ENCODE measurements at places on chromosomes 4 and X.
A peak's percentile ranks its signal among the peaks of the same experiment; 100 is the strongest.

DNA sequence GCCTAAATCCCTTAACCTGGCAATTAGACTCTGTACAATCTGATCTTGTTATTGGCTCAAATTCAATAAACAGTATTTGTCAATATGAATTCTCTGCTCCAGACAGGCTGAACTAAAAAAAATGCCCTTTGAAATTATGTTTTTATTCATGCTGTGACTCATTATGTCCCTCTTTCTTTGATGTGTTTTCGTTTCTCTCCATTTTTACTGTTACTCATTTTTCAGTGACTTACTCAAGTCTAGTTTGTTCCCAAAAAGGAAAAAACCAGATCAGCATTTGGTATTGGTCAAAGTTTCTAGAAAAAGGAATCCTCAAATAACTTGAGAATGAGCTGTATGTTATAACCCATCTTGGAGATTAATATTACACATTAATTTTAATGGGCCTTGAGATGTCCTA lies 40.4 kb downstream of the UNC5C start:
- no peak for DNase-seq

GRCh38 chr4:73631565-73632226 lies 11.5 kb upstream of the RASSF6 start:
- peak; percentile 25 for DNase-seq

DNA sequence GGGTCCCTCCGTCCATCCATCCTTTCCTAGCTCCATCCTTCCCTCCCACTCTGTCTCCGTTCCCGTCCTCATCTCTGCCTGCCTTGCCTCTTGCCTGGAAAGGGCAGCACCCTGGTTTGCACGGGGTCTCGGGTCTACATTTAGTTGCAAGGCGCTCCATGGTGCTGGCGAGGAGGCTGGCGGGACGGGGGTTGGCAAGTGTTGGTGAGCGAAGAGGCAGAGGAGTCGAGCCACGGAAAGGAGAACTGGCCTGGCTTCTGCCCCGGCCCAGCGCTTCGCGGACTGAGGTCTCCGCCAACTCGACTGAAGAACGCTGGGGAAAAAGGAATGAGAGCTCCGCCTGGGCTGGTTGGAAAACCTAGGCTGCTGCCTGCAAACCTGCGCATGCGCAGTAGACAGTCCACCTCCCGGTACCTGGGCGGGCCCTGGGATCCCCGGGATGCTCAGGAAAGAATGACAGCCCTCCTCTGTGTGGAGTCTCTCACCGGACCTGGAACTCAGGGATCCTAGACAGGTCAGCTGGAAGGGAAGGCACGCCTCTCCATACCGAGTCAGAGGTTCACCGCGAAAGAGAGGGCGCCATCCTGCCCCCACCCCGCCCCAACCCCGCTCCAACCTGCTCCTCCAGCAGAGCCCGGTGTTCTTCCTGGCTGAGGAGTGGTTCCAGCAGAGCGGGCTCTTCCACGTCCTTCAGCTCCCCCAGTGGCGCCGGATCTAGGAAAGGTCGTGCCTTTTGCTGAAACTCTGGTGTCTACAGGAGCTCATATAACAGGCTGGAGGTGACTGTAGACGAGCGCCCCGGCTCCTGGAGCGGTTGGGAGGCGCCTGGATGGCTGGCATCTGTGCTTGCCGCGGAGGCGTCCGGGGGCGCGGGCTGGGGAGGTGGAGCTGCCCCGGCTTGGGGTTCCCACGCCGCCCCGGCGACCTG lies 6.0 kb downstream of the FRG2 start:
- no peak for DNase-seq

DNA sequence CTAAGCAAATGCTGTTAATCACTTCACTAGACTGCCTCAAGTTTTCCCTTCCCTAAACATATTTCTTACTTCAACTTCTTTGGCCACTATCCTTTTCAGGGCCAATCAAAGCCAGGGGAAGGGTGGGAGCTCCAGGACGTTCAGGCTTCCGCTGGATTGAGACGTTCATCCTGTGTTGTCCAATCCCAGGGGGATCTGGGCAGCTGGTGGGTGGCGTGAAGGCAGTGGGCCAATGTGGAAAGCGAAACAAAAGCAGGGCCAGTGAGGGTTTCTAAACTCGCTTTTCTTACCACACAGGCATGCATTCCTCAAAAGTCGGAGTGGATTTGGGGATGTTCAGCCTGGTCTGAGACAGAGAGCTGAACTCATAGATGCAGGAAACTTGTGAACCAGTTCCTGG lies 7.6 kb downstream of the CXCL13 start:
- DNase-seq: no peak

DNA sequence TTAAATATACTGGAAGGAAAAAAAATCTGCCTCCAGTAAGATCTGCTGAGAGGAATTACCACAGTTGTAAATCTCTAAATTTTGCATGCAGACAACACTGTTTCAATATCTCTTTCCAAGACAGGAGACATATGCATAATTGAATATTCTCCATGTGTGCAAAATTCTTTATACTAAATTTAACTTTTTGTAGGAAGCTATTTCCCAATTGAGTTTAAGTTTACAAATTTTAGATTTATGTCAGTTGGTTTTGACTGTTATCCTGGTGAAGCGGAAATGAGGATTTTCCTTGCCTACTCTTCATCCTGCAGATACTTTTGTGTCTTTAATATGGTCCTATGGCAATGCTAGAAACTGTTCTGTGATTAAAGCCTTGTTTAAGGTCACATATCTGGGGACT lies 1352.9 kb downstream of the FSTL5 start:
- DNase-seq: no peak

DNA sequence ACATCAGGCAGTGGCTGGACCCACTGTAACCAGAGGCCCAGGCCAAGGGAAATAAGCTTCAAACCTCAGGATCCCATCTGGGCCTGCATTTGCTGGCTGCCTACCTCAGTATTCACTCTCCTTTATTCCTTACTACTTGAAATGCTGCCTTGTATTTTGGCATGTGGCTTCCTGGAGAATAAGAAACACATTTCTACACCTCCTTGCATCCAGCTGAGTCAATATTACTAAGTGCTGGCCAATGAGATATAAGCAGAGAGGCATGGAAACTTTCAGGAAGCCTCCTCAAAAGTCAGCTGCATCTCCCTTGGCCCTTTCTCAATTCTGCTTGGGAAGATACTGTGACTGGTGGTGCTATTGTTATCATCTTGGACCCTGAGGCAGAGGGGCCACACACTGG lies 59.8 kb upstream of the RELL1 start:
- no peak for DNase-seq

- DNase-seq: no peak
Observed at GRCh38 chrX:118632862-118633261, 94.5 kb upstream of the IL13RA1 start.

DNA sequence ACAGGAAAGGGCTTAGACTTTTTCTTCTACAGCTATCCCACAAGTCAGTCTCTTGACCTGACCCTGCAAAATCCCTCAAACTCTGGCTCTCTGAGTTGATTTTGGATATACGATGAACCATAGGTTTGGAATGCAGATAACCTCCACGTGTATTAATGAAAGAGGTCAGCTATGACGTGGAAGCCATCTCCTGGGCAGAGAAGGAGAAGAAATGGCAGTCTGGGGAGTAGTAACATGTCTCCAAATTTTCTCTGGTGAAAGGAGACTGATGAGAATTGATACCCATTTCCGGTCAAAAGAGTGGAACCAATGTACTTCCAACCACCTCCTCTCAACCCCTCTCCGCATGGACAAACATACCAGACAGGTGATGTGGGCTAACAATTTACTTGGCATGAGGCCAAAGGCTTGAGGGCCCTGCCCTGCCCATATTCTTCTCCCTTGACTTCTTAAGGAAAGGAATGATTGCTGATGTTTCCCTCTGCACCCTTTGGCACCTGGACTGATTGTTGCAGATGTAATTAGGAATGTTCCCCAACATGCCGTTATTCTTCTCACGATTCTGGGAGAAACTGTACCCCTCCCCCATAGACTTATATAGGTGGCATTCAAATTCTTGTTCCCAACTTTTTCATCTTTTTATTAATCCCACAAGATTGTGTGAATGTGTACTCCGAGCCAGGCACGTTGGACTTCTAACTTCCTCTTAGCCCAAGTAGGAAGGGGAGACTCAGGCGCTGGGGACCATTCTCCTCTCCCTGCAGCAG lies 580 bp upstream of the PLS3 start:
- DNase-seq: no peak

GRCh38 chr4:17511509-17511949 lies 361 bp downstream of the QDPR start:
- no peak for DNase-seq

DNA sequence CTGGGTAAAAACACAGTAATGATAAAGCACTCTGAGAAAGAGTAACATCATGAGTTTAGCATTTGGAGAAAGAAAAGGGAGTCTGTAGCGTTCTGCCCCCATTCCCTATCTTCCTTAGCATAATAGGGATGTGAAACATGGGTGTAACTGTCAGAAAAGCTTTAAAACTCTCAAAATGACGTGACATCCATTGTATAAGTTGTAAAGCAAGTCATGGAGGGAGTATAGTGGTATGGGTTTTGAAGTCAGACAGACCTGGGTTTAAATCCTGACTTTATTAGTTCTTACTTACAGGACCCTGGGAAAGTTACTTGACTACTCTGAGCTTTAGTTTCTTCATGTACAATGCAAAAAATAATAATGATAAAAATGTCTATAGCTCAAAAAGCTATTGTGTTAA lies 17.1 kb downstream of the FBXO8 start:
- DNase-seq: no peak

GRCh38 chr4:188430384-188430783 lies 291.1 kb downstream of the TRIML1 start:
- no peak for DNase-seq

GRCh38 chrX:52270453-52271116 lies 85.9 kb downstream of the MAGED4 start:
- no peak for DNase-seq

- no peak for DNase-seq
Observed at GRCh38 chrX:18286322-18286831, 65.7 kb upstream of the BEND2 start.

GRCh38 chrX:119735467-119735866 lies 22.9 kb upstream of the SOWAHD start:
- peak; percentile 33 for DNase-seq

DNA sequence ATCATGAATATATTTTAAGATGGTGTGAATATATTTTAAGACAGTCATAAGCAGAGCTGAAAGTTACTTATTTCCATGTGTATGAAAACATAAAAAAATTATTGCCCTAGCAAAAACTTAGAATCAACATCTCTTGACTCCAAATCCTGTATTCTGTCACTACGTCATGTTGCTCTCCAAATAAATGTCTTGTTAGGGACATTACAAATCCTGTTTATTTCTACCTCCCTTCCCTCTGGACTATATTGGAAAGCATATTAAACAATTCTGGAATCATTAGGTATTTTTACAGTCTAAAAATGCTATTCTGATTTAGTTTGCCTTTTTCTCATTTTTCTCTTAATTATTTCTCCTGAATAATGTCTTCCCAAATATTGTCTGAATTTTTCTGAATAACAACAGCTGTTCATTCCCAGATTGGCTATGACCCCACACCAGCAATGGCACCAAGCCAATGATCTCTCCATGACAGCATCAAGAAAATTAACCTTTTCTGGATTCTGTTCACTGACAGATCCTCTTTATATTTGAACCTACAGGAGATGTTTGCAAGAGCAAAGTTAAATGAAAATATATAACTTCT lies 523.1 kb downstream of the IQCM start:
- no peak for DNase-seq

GRCh38 chrX:23789386-23790154 lies 6.6 kb downstream of the SAT1 start:
- no peak for DNase-seq

DNA sequence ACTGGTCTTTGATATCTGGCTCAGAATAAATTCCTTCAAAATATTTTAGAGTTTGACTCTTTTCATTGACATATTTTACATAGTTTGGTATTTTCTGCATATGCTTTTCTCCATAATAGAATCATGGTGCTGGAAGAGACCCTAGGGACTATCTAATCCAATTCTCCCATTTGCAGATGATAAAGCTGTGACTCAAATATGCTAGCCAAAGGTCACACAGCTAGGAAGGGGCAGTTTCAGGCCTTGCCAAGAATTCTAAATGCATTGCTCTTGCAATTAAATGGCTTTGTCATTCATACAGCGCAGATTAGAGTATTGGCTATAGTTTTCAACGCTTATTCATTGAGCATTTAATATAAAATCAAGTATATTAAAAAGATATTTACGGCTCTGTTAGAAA lies 374.1 kb upstream of the RASGEF1B start:
- no peak for DNase-seq

- no peak for DNase-seq
Observed at GRCh38 chrX:68045008-68045577, 388.2 kb downstream of the OPHN1 start.

Measured in NCI-H1105 (cell line).